ENCODE measurements at places on chromosomes 4 and X. TPM values are rescaled to one million over a fixed set of nuclear protein-coding genes. Genes with fewer than 3 reads are reported as not detected.

The SERTM2 gene
- total RNA-seq = not detected

The APLN gene
- total RNA-seq = 0.57 TPM

The CYBB gene
- total RNA-seq = not detected

The KLHL34 gene
- total RNA-seq = 0.36 TPM

The LONRF3 gene
- 2.4 TPM for total RNA-seq

The STAP1 gene
- 1.6 TPM for total RNA-seq

The MGAT4D gene
- not detected for total RNA-seq

The RAB41 gene
- not detected for total RNA-seq

The GAB1 gene
- total RNA-seq = 0.29 TPM
